Hepatic stellate cell (primary cell): ENCODE measurements at places on chromosomes 11 and 22.

DNA sequence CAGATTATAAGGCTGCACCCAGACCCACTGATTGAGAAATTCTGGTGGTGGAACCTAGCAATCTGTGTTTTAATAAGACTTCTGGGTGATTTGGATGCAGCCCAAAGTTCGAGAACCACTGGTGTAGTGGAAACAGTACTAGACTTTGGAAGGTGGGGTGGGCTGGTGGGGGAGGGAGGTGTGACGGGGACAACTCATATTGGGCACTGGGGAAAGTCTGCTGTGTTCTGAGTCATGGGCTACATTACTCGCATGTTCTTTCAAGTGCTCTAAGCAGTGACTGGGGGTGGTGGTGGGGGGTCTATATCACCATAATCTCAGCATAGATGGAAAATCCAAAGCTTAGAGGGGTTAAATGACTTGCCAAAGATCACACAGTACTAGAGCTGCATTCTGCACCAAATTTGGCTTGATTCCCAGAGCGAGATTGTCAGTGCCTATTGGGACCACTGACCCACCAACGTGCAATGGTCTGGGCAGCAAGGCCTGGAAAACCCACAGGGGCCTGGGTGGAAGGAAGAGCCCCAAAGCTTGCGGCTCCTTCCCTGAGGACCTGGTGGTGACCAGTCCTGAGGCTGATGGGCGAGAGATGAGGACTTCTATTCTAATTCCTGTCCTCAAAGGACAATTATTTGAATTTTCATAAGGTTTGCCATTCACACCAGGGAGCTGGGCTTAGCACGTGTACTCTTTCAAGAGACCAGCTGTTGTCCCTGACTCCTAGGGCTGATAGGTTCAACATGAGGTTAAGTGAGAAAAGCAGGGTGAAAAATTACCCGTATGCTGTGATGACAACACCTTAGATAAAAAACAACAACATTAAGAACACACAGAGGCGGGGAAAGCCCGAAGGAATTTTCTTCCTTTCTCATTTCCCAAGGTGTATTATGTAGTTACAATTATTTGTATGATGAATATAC, 77.5 kb upstream of the NARS2 start:
- DNase-seq: no peak

- DNase-seq: no peak
These were observed 423.9 kb downstream of the MN1 start for GRCh38 chr22:27377501-27378295.

GRCh38 chr22:48630433-48630754, 1197.3 kb downstream of the BRD1 start:
- no peak for DNase-seq

DNA sequence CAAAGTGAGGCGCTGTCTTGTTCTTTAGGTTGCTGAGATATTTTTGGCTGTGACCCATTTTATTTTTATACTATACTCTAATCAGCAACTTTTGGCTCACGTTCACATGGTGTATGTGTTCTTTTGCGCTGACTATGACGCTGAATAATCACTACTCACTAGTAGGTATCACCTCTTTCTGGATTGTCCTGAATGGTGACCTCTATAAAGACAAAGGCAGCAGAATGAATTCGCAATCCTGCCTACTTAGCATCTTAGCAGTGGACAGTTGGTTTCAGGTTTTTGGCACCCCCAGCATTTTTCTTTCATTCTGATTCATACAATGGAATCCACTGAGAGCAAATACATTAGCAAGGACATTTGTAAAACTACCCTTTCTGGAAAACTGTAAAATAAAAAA, 351.3 kb downstream of the JRKL start:
- peak; percentile 5 for DNase-seq

- DNase-seq: no peak
These were observed 324.7 kb downstream of the CASP12 start for GRCh38 chr11:104573441-104573990.

GRCh38 chr11:27701355-27702105, 1.3 kb upstream of the BDNF start:
- peak; percentile 54 for DNase-seq

DNA sequence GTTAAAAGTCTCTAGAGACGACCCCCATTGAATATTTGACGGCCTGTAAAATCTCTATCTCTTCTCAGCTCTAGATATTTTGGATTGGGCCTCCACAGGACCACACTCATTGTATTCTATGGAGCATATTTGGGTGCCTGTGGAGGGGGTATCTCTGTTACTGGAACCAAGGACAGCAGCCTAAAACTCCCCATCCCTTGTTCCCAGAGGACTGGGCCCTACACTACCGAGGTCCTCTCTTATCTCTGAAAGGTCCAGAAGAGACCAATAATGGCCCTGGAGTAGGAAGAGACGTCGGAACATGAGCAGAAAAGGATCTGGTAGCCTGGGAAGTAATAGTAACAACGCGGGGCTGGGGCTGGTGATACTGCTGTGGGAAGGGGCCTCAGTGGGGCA, 542 bp downstream of the HPS4 start:
- DNase-seq: no peak

- DNase-seq: peak; percentile 76
These were observed at the start of gene TYMP for GRCh38 chr22:50529897-50530579. Gene TYMP (minus strand): TSS chr22:50530012. CDS start chr22:50529709, 303 bp downstream.

GRCh38 chr11:34213366-34213765, 107.9 kb downstream of the NAT10 start:
- no peak for DNase-seq

DNA sequence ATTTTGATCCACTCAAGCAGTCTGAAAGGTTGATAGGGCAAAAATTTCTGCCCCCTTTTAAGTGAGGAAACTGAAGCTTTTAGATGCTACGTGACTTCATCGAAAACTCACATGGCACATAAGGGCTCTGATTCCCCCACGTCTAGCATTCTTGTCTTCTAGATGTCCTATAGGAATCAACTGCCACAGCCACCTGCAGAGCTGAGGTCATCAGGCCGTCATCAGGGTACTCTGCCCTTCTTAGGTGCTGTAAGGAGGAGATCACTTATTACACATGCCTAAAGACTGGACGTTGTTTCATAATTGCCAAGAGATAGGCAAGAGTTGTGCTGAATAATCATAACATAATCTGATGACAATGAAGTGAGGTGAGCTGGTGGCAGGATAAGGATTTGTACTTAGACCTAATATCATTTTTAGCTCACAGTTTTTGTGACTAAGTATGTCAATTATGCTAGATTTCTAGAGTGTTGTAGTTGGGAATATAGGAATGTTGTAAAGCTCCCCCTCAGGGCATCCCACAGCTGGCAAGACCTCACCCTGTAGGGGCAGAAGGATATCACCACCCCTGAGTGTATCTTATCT, 349.4 kb downstream of the METTL15 start:
- DNase-seq: no peak

DNA sequence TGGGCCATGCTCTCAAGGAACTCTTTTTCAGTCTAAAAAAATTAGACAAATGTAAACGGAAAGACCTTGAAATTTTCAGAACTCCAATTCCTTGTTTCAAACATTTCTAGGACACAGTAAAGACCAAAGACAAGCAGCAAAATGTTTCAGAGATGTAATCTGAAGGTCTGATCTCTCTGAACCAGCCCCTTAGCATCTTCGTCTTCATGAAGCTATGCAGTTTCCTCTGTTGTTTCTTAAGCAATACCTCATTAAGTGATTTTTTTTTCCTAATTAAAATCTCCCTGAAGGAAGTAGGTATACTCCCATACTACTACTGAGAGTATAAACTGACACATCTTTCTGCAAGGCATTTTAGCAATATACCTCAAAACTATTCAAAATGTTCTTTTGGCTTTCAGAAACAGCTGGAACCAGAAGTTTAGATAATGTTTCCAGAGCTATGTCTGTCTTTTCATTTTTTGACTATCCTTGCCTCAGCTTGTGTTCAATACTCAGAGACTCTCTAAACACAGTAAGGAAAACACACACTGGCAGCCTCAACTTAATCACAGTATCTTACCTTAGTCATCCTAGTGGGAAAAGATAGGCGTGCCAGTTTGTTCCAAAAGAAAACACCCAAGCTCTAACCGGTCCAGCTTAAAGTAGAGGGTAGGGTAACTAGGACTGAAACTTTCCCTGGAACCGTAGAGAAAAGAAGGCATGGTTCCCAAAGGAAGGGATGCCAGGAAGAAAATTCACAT, 25.1 kb downstream of the SBF2 start:
- DNase-seq: no peak

GRCh38 chr11:88744140-88744539, 321.6 kb downstream of the GRM5 start:
- DNase-seq: no peak

DNA sequence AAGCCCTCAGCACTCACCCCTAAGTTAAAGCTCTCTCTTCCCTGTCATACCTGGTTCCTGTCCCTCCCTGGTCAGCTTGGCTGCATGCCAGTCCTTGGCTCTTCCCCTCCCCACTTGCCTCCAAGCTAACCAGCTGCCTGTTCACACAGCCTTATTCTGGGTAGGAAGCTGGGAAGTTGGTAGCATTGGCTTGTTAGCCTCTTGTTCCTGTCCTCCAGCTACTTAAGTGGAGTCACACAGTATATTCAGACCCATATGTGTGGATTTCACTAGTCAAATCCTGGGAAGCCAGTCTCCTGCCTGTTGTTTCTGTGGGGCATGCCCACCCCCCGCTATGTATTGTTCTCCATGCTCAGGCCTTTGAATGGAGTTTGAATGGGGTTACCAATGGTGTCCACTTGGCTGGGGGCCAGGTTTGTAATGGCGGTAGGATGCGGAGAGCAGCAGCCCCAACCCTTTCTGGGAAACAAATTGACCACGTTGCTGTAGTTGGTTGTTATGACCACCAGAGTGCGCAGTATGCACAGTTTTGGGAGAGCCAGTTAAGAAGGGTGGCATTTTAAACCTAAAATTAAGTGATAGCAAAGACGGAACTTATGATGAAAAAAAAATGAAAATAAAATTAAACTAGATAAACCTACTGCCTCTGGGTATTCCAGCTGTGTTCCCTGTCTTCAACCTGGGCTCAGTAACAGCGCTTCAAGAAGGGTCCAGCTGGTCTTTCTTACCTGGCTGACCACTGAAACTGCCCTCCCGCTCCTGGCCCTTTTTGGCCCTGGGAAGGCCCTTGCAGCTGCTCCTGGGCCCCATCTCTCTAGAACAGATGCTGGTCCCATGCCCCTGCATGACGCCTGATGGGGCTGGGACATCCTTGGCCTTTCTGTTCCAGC, 10.7 kb upstream of the RPS3 start:
- DNase-seq: peak; percentile 79

- no peak for DNase-seq
These were observed 415.8 kb downstream of the DYNC2H1 start for GRCh38 chr11:103525069-103525468.

- no peak for DNase-seq
These were observed 38.2 kb downstream of the CSRP3 start for GRCh38 chr11:19163617-19164016.

- peak; percentile 50 for DNase-seq
These were observed 6.5 kb downstream of the MSANTD2 start for GRCh38 chr11:124793466-124794278.

- DNase-seq: no peak
These were observed 79.3 kb downstream of the MYEOV start for GRCh38 chr11:69373251-69373635.

DNA sequence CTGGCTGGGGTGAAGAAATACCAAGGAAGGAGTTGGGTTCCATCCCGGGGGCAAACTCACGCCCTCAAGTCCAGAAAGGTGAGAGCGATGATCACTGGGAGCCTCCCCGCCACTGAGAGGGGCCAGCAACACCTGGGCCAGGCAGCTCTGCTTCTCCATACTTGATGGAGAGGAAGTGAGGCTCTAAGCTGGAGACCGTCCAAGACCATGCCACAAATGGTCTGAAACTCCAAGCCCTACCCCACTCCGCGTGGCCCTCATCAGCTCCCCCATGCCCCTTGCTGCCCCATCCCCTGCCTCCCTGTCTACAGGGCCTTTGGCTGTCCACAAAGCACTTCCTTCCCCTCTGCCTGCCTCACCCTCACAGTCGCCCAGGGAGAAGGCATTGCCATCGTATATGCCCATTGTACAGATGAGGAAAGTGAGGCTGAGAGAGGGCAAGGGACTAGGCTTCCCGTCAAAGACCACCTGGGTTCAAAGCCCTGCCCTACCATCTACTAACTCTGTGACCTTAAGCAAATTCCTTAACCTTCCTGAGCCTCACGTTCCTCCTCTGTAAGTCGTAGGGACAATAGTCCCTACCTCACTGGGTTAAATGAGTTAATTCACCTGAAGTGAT, 4.4 kb upstream of the PDGFB start:
- no peak for DNase-seq

GRCh38 chr11:122069707-122070360, 46.2 kb downstream of the BLID start:
- DNase-seq: peak; percentile 54

DNA sequence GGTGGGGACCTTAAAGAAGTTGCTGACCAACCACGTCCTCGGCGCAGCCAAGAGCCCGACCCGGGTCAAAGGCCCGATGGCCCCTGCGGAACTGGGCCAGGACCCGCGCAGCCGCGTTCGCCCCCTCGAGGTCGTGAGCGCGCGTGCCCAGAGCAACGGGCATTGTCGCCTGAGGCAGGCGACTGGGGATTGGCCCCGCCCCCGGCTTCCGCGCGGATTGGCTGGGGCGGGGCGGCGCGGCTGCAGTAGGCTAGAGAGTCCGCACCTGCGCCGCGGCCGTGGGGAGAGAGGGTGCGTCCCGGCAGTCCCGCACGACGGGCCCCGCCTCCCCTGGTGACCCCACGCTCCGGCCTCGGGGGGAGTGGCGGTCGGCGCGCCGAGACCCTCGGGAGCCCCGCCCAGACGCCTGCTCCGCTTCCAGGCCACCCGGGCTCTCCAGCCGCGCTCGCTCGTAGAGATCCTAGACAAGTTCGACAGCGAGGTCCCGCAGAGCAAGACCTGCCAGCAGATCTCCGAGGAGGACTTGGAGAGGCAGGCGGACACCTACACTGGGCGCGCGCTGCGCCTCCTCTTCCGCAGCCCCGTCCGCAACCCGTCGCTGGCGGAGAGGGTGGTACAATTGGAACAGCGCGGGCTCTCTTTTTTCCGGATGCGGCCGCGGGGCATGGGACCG, 8.3 kb upstream of the PPIL2 start:
- peak; percentile 85 for DNase-seq

GRCh38 chr11:76408171-76408965, 27.2 kb downstream of the GVQW3 start:
- no peak for DNase-seq

GRCh38 chr11:107669191-107669740, 42.6 kb downstream of the SLN start:
- DNase-seq: no peak

GRCh38 chr22:40878922-40879321, 17.0 kb upstream of the DNAJB7 start:
- no peak for DNase-seq
